ENCODE measurements at places on chromosomes 6 and 20.

- H3K36me3 ChIP-seq, result no peaks in the 10 kb centered on the region
- no peaks in the 10 kb centered on the region for H3K4me1 ChIP-seq
- no peak for DNase-seq
- H3K4me3 ChIP-seq, result no peak overlapping the region
- H3K27ac ChIP-seq, result no peak overlapping the region
- no peaks in the 10 kb centered on the region for H3K27me3 ChIP-seq
Measured at GRCh38 chr20:18904624-18905023, 91.0 kb downstream of the SCP2D1 start.

DNA sequence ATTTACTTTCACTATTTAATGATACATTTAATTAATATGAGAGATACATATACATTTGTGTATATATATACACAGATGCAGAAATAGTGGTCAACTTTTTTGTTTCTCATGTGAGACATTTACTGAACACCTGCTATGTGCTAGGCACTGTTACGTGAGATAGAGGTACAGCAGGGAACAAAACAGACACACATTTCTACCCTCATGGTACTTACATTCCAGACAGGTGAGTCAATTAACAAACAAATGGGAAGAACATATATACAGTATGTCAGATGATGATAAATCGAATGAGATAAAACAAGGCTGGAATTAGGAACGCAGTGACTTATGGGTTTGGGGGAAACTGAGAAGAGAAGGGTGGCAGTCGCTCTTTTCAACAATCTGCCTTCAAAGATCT lies 5.1 kb downstream of the TFB1M start:
- H3K4me1 ChIP-seq, result peaks cover 39% of the 10 kb centered on the region
- peaks cover 4% of the 10 kb centered on the region for H3K36me3 ChIP-seq
- DNase-seq, result no peak
- peak overlapping the region; percentile 28 for H3K27ac ChIP-seq

GRCh38 chr6:137387096-137387764 lies 107.0 kb downstream of the OLIG3 start:
- no peak overlapping the region for H3K27ac ChIP-seq
- no peak for DNase-seq
- H3K36me3 ChIP-seq, result no peaks in the 10 kb centered on the region
- H3K4me1 ChIP-seq, result no peaks in the 10 kb centered on the region

DNA sequence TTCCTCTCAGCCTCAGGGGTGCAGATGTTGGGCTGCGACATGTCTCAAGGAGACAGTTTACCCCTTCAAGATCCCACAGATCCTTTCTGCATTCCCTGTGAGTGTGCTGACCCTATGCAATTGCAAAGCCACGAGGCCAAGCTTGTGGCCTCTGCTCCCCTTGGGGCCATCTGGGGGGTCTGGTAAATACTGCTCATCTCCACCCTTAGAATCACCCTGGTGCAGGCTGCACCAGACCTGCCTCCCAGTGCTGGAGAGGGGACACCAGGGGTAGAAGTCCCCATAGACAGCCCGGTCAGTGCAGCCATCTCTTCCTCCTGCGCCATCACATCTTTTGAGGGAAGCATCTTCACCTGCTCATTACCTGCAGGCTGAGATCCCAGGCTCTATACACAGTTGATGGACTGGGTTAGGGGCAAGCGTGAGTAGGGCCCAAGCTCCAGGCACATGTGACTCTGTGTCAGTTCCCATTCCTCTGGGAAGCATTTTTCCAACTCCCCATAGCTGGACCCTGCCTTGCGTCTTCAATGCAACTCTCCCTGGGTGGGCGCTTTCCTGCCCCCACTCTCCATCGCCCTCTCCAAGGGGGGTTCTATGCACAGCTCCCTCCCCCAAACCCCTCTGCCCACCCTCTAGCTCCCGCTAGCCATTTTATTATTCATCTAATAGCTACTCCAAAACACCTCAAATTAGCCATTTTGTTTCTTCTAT lies 53.9 kb downstream of the THBS2 start:
- H3K4me1 ChIP-seq, result no peaks in the 10 kb centered on the region
- H3K4me3 ChIP-seq, result no peak overlapping the region
- H3K27ac ChIP-seq, result no peak overlapping the region
- H3K27me3 ChIP-seq, result no peaks in the 10 kb centered on the region

GRCh38 chr6:103264020-103264419 lies 1595.7 kb downstream of the HACE1 start:
- no peak overlapping the region for H3K27ac ChIP-seq
- H3K36me3 ChIP-seq, result no peaks in the 10 kb centered on the region
- no peaks in the 10 kb centered on the region for H3K4me1 ChIP-seq
- H3K4me3 ChIP-seq, result no peak overlapping the region
- H3K27me3 ChIP-seq, result no peaks in the 10 kb centered on the region

GRCh38 chr6:31775184-31775583 lies 1.9 kb downstream of the VWA7 start:
- H3K4me3 ChIP-seq, result no peak overlapping the region
- H3K4me1 ChIP-seq, result peaks cover 4% of the 10 kb centered on the region
- H3K27ac ChIP-seq, result no peak overlapping the region
- H3K36me3 ChIP-seq, result peaks cover 14% of the 10 kb centered on the region
- DNase-seq, result no peak

- no peak overlapping the region for H3K4me3 ChIP-seq
- no peaks in the 10 kb centered on the region for H3K36me3 ChIP-seq
- peaks cover 2% of the 10 kb centered on the region for H3K4me1 ChIP-seq
- H3K27me3 ChIP-seq, result no peaks in the 10 kb centered on the region
- no peak for DNase-seq
- H3K27ac ChIP-seq, result no peak overlapping the region
Measured at GRCh38 chr6:219641-220198, 72.6 kb upstream of the DUSP22 start.

DNA sequence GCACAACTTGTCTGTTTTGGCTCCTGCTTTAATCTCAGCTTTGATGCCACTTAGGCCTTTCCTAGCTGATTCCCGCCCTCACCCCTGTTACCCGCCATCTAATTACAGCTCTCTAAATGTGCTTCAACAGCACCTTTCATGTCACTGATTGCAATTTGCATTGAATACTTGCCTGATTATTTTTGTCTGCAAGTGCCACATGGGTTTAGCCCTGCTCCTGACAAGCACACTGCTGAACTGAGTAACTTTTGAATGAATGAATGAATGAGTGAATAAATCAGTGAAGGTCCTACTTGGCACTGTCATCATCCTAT lies 591 bp upstream of the DCBLD1 start:
- no peak for DNase-seq
- H3K4me1 ChIP-seq, result peaks cover 28% of the 10 kb centered on the region
- peak overlapping the region; percentile 55 for H3K4me3 ChIP-seq
- no peaks in the 10 kb centered on the region for H3K27me3 ChIP-seq

DNA sequence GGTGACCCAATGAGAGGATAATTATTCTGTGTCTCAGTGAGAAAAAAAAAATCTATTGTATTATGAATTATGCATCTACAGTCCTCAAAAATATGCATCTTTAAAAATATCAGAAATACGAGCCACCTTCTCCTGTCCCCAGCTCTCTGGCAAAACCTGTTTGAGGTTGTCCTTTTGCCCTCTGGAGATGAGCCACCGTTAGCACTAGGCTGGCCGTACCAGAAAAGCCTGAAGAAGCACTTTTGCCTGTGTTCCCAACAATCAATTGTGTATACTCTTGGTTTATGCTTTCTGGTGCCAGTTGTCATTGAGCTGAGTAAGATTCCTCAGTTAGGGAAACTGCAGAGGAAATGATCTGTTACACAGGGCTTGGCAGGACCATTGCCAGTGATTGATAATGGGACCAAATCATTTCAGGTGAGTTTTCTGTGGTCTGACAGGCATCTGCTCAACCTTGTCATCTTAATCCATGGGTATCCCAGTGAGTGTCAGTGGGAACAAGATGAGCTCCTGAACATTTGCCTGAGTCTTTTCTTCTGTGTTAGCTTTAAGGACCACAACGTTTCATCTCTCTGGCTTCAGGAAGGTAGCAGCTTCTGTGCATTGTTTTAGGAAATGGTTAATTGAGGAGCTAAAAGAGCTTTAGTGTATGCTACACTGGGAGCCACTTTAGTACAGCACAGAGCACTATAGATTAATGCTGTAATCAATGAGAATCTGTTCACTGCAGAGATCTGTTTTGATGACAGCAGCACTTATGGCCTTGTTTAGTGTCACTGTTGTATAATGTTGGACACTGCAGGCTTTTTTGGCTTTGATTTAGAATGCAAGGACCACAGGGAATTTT lies 330.1 kb downstream of the RIMS1 start:
- H3K27me3 ChIP-seq, result no peaks in the 10 kb centered on the region
- H3K4me1 ChIP-seq, result no peaks in the 10 kb centered on the region
- no peak overlapping the region for H3K4me3 ChIP-seq
- DNase-seq, result no peak

GRCh38 chr6:1913577-1913976 lies 303.9 kb downstream of the FOXC1 start:
- H3K27me3 ChIP-seq, result no peaks in the 10 kb centered on the region
- DNase-seq, result no peak
- peaks cover 46% of the 10 kb centered on the region for H3K4me1 ChIP-seq
- H3K36me3 ChIP-seq, result no peaks in the 10 kb centered on the region
- no peak overlapping the region for H3K27ac ChIP-seq

GRCh38 chr20:18527836-18528235 lies 20.1 kb downstream of the SEC23B start:
- peaks cover 45% of the 10 kb centered on the region for H3K36me3 ChIP-seq
- H3K4me3 ChIP-seq, result no peak overlapping the region
- DNase-seq, result no peak

GRCh38 chr6:7074870-7075269 lies 32.9 kb upstream of the RREB1 start:
- no peak overlapping the region for H3K4me3 ChIP-seq
- DNase-seq, result no peak
- H3K27me3 ChIP-seq, result no peaks in the 10 kb centered on the region
- no peaks in the 10 kb centered on the region for H3K4me1 ChIP-seq

DNA sequence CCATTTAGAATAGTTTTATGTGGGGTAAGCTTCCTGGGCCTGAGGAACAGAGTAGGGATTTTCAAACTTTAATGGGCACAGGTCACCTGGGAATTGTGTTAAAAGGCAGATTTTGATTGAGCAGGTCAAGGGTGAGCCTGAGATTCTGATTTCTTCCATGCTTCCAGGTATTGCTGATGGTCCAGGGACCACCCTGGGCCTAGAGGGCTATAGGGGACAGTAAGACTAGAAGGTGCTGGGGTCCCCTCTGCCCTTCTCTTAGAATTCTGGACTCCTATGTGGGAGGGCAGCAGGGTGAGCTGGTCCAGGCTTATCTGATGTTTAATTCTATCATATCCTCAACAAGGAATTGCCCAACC lies 2.6 kb downstream of the DDR1 start:
- DNase-seq, result no peak
- H3K36me3 ChIP-seq, result no peaks in the 10 kb centered on the region
- H3K4me1 ChIP-seq, result no peaks in the 10 kb centered on the region

DNA sequence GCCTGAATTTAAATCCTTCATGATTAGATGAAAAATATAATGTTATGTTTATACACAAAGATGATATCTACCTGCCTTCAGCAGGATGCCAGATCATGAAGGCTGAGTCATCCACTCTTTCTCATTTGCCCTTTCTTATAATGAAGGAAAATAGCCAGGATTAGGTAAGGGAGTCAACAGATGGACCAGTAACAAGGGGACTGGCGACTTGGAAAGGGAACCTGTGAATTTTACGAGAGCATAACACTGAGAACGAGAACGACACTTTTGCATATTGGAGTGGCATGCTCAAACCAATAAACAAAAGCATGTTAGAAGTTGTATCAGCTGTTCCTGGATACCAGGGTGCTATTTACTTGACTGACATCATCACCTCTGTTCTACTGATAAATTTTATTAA lies 154.0 kb downstream of the LAMP5 start:
- no peak overlapping the region for H3K27ac ChIP-seq
- no peak overlapping the region for H3K4me3 ChIP-seq
- DNase-seq, result no peak

DNA sequence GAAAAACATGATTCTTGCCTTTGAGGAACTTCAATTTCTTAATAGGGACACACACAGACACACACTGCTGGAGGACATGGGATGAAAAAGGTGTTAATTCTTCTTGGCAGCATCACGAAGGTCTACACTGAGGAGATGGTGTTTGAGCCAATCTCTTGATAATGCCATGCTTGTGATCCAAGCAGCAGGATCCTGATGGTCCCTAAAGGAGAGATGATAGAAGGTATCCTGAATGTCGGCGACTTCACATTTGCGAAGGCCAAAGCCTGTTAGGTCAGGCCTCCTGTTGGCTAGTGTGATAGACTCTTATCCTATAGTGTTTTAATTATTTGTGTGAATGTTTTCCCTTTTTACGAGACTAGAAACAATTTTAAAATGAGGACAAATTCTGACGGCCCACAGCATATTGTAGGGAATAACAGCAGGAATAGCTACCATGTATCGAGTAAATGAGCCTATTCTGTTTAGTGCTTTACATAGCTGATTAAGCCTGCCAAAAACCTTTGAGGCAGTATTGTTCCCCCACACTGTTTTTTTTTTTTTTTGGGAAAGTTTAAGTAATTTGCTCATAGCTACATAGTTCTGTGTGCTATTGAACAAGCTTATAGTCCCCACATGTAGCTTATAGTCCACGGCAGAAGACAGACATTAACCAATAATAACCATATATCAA lies 15.3 kb upstream of the TFB1M start:
- no peak overlapping the region for H3K27ac ChIP-seq
- DNase-seq, result no peak
- H3K36me3 ChIP-seq, result no peaks in the 10 kb centered on the region
- H3K27me3 ChIP-seq, result no peaks in the 10 kb centered on the region
- no peak overlapping the region for H3K4me3 ChIP-seq

DNA sequence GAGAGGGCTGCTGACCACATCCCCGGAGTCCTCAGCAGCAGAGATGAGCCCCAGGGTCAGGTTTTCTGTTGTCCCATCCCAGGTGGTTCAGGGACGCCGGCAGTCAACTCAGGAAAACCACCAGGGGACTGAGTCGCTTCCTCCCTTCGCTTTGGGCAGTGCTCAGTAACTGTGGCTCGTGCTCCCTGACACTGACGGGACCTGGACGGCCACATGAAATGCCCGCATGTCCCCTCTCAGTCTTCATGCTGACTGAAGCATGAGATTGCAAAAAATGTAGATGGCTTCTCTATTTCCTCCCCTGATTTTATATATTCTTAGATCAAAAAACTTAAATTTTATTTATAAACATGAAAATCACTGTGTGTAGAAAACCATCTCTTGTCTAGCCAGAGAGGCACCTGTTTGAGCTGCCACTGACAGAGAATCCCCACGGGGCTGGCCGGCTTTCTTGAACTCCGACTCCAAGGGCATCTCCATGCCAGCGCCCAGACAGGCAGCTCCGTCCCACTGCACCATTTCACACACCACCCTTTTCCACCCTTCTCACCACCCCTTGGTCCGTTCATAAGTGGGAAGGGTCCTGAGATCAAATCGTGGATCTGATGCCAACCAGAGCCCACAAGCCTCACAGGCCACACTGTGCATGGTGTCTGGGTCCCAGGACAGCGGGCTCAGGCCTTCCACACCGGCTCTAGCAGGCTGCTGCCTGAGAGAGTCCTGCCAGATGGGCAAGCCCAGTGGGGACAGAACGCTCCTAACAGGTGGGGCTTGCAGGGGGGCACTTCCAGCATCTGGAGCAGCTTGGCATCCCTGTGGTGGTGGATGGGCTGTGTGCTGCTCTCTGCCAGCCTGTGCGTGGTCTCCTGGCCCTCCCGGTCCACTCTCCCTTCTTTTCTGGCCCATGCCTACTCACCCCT lies 98.2 kb downstream of the SMOC2 start:
- no peaks in the 10 kb centered on the region for H3K4me1 ChIP-seq
- no peak overlapping the region for H3K4me3 ChIP-seq
- no peak for DNase-seq
- no peaks in the 10 kb centered on the region for H3K36me3 ChIP-seq
- no peak overlapping the region for H3K27ac ChIP-seq
- H3K27me3 ChIP-seq, result peaks cover 9% of the 10 kb centered on the region

Data from endothelial cell of umbilical vein (primary cell).